ENCODE measurements at places on chromosomes 7 and 10.
A peak's percentile ranks its signal among the peaks of the same experiment; 100 is the strongest.

GRCh38 chr7:150715738-150716137 is 675 bp upstream of the GIMAP1 start:
- no peak for DNase-seq

DNA sequence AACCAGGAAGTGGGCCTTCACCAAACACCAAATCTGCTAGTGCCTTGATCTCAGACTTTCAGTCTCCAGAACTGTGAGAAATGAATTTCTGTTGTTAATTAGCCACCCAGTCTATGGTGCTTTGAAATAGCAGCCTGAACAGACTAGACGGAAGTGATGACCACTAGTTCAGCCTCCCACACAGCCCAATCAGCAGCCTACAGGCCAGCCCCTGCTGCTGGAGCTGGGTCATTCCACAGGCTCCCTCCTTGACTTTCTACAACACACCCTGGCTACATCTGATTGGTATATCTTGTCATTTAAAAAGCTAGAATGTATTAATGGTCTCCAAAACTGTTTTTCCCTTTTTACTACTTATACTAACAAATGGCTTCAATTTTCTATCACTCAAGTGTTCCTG is 277.2 kb upstream of the TAC1 start:
- no peak for DNase-seq

GRCh38 chr7:69814421-69814962 is 216.2 kb downstream of the AUTS2 start:
- DNase-seq = no peak

DNA sequence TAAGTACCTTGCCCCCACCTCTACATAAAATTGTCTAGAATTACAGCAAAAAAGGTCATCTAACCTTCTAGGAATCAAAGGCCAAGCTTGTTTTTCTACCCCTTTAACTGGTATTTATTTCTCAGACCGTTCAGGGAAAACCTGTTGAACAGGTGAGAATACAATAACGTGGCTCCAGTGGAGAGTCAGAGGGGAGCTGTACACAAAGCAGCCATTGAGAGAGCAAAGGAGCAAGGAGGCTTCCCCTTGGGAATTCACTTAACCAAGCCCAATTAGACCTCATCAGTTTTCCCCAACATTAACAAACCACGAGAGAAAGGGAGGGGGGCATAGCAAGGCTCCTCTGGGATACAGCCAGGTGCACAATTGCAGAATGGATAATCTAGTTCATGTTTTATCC is 101.9 kb downstream of the ELMO1 start:
- DNase-seq = peak; percentile 92

GRCh38 chr7:71615017-71615416 is 483.1 kb downstream of the GALNT17 start:
- DNase-seq = no peak

GRCh38 chr10:92787557-92788152 is 60.7 kb upstream of the EXOC6 start:
- DNase-seq = no peak

Data from NCI-H1105 (cell line).